ENCODE measurements at places on chromosomes 11 and 22.

- no peak for DNase-seq
Observed at GRCh38 chr22:38042488-38042790, 14.8 kb upstream of the PICK1 start.

- no peak for DNase-seq
Observed at GRCh38 chr11:64876229-64876750, 2.1 kb downstream of the EHD1 start.

DNA sequence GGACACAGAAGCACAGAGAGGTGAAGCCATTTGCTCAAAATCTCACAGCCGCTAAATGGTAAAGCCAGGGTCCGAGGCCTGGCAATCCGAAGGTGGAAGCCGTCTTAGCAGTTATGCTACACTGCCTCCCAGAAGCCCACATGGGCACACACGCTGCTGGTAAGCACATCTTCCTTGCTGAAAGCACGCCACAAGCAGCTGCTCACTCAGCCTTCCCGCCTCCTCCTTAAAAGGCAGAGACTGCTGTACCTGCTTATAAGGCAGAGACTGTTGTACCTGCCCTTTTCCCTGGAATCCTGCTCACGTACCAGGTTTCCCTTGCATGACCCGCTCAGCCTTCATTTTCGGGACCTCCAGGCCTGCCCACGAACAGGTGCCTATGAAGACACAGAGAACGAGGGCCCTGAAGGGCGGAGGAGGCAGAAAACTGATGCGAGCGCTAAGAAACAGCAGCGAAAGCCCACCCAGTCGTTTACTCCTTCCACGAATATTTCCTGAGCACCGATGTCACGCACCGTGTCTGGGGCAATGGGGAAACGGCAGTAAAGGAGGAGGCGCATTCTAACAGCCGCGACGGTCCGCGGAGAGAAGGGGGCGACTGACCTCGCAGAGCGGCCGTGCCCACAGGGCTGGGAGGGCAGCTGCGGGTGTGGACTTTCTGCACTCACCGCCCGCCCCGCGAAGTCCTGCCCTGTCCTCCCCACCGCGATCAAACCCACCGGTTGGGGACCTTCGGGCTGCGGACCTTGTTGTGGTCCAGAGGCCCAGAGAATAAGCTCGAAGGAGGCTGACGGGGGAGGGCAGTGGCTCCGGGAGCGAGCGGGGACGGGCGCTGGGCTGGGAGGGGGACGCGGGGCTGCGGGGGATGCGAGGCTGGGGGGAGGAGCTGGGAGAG lies 13.0 kb downstream of the SPATA19 start:
- DNase-seq, result no peak

DNA sequence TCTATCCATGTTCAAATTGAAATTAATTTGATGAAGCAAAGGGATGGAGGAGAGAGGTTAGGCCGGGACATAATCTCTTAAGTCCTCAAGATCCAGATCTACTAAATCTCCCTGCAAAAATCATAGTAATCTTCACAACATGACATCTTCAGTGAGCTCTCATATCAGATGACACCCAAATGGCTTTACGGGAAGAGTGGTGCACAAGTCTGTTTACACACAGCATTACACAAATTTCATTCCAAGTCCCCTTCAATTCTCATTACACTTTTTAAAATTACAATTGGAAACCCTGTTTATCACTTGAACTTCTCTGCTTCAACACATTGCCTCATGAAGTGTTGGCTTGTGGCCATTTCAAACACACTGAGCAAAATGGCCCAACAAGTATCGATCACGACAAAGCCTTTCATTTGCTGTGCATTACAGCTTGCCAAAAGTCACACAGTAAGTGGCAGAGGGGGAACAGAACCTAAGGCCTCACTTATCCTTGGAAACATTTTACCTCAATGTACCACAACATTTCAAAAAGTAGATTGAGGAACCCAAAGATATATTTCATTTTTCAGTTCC lies 17.9 kb upstream of the TPH1 start:
- DNase-seq, result peak; percentile 47

DNA sequence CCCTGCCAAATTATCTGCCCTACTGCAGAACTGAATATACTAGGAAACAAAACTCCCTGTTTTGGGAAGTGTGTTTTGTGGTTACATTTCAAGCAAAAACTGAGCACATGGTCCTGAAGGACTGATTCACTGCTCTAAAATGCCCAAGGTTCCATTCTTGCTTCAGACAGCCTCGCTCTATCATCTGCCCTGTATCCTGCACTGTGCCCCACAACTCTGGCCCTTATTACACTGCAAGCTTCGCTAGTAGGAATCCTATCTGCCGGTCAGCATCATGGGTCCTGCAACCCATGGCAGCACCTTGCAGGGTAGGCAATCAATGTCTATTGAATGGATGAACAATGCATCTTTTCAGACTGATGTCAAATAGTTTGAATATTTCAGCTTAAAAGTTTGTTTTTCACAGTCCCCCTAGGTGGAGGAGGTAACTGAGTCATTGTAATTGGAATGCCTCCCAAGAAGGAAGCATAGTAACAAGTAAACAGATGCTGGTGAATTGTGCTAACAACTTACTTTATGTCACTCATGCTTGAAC lies 21.3 kb downstream of the LAYN start:
- no peak for DNase-seq

DNA sequence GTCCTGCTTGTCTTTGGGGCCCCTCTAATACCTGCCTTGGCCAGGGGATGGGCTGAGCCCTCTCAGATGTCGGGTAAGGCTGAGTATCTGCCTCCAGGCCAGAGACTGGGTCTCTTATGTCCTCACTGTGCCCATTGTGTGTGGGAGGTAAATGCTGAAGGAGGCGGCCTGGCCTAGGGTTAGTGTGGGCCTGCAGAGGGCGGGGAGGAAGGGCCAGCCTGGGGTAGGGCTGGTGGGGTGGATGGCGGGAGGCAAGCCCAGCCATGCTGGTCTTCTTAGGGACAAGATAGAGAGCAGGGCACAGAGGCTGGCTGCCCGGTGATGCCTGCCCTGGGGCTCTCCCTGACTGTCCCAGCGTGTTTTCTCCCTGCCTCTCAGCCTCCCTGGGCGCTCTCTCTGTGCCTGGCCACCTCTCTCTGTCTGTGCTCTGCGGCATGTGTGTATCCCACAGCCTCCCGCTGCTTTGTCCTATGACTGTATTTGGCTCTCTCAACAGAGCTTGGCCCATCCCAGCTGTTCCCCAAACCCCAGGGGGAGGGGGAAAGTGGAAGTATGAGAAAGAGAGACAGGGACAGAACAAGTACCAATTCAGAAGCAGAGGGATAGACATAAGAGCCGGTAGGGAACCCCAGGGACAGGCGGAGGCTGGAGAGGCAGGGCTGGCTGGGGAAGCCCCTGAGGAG lies 57.0 kb downstream of the PDE2A start:
- DNase-seq, result no peak

- no peak for DNase-seq
Observed at GRCh38 chr11:110883256-110883655, 171.0 kb upstream of the ARHGAP20 start.

DNA sequence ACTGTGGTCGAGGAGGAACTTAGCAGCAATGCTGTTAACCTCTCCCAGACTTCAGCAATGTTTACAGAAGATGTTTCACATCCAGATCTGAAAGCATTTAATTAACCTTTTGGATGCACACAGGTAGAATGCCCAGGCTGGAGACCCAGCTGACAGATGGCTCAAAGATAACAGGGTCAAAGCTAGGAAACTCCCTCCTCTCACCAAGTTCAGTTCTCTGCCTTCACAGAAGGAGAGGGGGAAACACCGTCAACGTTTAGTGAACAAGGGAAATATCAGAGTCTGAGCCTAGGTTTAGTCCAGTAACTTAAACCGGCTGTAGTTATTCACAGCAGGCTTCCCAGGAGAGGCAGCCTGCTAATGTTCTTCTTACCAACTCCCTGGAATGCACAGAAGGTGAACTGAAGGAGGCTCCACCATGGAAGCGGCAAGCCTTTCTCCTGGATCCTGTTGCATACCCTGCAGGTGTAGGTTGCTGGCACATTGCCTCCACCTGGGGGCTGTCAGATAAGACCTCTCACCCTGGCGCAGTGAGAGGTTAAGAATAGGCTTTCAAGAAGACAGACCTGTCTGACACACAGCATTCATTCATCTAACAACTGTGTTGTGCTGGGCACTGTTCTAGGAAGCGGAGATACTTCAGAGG lies 23.5 kb upstream of the ANKK1 start:
- no peak for DNase-seq

DNA sequence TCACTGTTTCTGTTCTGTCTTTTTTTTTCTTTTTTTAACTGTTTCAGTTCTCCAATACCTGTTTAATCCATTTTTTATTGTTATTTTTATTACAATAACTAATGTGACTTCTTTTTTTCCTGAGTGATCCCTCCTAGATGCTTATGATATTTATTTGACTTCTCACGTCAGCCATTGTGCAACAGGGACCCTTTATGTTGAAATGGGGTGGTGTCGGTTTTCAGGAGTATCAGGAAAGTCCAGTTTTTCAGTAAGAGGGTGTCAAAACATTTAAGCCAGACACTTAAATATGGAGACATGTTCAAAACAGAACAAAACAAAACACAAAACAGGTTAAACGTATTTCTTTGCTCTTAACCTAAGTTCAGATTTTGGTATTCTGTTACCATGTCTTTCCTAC lies 418.8 kb downstream of the DYNC2H1 start:
- DNase-seq, result no peak

GRCh38 chr11:41102471-41102870 lies 357.0 kb downstream of the LRRC4C start:
- no peak for DNase-seq

- no peak for DNase-seq
Observed at GRCh38 chr11:13358596-13359270, 81.1 kb downstream of the BMAL1 start.

DNA sequence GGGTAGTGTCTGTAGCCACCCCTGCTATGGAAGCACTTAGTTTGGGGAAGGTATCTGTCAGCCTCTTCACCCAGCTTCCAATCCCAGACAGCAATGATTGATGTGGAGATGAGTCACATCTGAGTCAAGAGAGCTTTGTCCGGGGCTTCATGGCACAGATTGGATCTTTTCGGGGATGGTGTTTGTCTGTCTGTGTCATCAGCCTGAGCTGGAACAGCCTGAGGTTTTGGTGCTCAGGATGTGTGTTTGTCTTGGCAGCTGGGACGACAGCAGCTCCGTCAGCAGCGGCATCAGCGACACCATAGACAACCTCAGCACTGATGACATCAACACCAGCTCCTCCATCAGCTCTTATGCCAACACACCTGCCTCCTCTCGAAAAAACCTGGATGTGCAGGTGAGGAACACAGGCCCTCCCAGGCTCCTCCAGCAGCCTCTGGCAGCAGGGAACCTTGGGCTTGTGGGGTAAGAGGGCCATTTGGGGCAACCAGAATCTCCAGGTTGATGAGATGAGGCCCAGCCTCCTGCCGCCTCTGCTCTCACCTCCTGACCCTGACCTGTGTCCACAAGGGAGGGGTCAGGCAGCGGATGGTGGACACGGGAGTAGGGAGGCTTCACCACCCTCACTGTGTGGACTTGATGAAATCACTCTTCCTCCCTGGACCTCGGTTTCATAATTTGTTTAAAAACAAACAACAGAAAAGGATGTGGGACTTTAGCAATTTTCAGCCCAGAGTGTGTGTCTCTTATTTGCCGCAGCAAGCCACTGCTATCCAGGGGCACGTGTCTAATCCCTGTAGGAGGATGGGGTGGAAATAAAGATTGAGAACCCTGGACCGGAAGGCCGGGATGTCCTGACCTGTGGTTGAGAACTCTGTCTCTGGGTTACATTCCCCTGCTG lies 124.3 kb downstream of the DBX1 start:
- peak; percentile 80 for DNase-seq

DNA sequence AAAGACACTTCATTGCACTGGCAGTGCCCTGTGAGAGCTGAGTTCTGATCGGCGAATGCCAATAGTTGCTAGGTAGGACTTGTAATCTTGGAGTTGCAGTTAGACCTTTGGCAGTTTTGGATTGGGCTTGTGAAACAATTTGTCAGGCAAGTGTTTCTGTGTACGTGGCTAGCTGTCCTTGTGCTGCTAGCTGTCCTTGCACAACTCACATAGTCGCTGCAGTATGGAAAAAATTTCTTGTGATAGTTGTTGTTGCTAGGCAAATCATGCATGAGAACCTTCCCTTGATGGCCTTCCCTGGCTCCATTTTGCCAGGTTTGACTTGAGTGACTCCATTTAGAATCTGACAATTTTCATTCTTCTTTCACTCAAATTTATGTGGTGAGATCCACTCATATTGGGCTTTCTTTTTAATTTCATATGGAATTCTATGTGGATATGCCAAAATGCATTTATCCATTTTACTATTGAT lies 140.7 kb downstream of the APIP start:
- DNase-seq, result no peak

GRCh38 chr11:102971766-102972165 lies 16.2 kb upstream of the MMP13 start:
- no peak for DNase-seq

GRCh38 chr11:95541715-95542114 lies 247.9 kb downstream of the FAM76B start:
- DNase-seq, result no peak

- no peak for DNase-seq
Observed at GRCh38 chr11:35237351-35237750, 98.4 kb downstream of the CD44 start.

DNA sequence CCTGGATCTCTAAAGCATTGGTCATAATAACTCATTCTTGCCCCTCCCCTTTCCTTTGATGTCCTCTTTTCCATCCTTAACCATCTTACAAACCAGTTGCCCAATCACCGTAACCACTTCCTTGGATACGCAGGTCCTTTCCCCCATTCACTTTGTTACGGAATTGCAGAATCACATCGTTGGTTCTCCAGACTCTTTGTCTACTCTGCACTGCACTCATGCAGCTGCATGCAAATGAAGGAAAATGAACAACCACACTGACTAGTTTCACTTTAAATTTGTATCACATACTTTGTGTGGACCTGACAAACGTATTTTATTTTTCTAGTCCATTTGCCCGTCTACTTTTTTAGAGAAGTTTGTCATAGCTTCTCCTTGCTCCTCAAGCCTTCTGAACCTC lies 69.9 kb downstream of the SLC5A12 start:
- DNase-seq, result no peak

- no peak for DNase-seq
Observed at GRCh38 chr22:19503869-19504268, 20.3 kb downstream of the CLDN5 start.

GRCh38 chr11:73055002-73055401 lies 87.1 kb downstream of the FCHSD2 start:
- DNase-seq, result no peak

DNA sequence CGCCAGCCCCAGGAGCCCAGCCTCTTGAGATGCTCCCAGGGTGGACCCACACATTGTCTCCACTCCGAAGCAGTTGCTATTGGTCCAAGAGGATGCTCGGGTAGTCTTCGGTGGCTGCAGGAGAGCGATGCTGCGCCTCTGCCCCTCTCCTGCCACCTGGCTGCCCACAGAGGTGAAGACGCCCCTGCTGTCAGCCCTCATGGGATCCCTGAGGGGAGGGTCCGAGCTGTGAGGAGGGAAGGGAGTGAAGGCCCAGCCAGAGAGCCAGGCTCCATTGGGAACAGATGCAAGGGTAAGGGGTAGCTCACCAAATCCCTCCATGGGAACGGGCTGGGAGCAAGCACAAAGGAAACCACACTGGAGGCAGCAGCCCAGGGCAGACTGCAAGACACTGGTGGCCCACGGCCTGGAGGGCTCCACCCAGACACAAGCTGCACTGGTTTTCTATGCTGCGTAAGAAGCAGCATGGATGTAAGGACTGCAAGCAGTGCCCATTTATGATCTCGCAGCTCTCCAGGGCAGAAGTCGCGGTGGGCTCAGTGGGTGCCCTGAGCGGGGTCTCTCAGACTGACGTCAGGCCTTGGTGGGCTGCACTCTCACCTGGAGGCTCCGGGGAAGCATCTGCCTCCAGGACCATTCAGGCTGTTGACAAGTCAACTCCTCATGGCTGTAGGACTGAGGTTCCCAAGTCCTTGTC lies 15.7 kb downstream of the TSPAN32 start:
- DNase-seq, result no peak
